A673 (cell line): ENCODE measurements at places on chromosomes 4 and X. TPM values are rescaled to one million over a fixed set of nuclear protein-coding genes. Genes with fewer than 3 reads are reported as not detected.

HELT gene
- total RNA-seq: not detected in 2 replicates

GRCh38 chr4:118676128-118676527 lies 9.1 kb upstream of the METTL14 start:
- DNase-seq: no peak

CSN1S1 gene
- total RNA-seq: not detected in 2 replicates

DNA sequence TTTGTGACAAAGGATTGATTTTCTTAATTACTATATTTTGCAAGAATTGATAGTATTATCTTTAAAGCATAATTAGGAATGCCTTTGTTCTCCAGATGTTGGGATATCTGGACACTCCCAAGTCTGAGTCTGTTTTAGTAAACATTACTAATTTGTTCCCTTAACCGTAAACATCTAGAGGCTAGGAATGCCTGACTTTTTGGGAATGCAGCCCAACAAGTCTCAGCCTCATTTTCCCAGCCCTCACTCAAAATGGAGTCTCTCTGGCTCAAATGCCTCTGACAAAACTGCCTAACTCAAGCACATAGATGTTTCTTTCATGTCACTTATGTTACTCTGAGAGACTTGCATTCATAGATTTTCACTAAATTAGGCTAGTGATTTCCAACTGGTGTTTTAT lies 297.0 kb upstream of the CLNK start:
- DNase-seq: no peak

TTC29 gene
- total RNA-seq: 0.21 and 0.33 TPM in 2 replicates

RNF128 gene
- total RNA-seq: not detected in 2 replicates

DNA sequence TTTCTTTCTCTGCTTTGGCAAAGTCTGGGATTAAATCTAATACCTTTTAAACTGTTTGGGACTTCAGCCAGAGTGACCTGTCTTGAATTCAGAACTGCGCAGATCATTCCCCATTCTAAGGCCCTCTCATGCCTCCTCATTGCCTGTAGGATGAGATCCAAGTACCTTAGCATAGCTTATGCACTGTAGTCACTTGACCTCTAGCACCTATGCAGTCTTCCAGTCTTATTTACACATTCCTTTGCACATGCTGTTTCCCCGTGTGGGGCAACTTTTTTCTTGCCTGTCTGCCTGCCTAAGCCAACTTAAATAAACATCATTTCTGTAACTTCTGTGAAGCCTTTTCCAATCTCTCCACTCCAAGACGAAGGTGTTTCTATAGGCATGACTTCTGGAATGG lies 68.4 kb downstream of the AR start:
- DNase-seq: no peak

CENPC gene
- 11.8 and 12.0 TPM in 2 replicates for total RNA-seq

- peak; percentile 90 for DNase-seq
Observed at GRCh38 chr4:156968479-156968984, 3.1 kb downstream of the PDGFC start.

DNA sequence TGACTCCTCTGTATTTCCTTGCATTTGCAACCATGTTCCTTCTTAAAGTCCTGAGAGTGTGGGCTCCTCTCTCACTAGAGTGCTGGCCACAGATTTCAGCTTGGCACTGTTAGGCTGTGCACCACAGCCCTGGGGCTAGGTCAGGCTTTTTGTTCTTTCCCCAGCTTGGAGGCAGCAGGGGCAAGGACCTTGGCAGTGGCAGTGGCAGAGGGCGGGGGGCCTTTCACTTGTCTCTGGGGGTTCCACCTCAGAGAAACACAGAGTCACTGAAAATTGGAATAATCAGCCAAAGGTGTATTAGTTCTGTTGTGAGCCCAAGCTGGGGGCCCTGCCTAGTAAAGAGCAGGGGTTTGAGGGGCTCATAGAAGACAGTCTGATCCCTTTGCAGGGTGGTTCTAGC lies 142.8 kb upstream of the CT83 start:
- DNase-seq: no peak

DNA sequence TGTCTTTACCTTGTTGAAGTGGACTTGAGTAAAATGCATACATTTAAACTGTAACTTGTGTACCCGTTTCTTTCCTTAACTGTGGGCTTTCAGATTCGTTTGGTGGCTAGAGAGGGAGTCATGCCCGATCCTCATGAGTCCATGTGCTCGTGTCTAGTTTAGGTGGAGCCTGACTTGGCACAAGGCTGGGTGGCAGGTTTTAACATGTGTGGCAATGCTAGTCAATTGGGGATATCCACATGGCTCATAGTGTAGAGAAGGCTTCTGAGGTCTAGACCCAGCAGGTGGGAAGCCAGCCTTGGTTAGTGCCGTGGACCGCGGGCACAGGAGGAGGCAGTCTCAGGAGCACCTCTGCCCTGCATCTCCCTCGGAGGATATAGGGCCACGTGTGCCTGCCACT lies 48.5 kb upstream of the CLCN4 start:
- DNase-seq: no peak

DNA sequence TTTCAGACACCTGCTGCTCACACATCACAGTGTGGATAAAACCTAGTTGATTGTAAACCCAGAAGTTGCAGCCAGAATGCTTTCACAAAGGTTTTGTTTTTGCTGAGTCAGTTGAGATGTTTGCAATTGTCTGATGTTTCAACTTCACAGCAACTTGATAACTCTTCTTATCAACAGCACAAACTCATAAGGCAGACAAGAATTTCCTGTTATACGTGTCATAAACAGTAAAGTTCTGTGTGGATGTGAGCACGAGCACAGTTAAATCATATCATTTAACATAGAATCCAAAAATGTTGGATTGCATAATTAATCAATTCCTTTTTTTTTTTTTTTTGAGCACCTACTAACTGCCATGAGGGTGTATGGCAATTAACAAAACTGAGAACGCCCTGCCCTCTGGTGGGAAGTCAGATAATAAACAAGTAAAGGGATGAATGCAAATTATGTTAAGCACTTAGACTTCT lies 512.2 kb downstream of the PDHA2 start:
- peak; percentile 22 for DNase-seq

SLC26A1 gene
- 0.22 and 0.30 TPM in 2 replicates for total RNA-seq

- no peak for DNase-seq
Observed at GRCh38 chr4:180571516-180572055, 1671.6 kb upstream of the TENM3 start.

DNA sequence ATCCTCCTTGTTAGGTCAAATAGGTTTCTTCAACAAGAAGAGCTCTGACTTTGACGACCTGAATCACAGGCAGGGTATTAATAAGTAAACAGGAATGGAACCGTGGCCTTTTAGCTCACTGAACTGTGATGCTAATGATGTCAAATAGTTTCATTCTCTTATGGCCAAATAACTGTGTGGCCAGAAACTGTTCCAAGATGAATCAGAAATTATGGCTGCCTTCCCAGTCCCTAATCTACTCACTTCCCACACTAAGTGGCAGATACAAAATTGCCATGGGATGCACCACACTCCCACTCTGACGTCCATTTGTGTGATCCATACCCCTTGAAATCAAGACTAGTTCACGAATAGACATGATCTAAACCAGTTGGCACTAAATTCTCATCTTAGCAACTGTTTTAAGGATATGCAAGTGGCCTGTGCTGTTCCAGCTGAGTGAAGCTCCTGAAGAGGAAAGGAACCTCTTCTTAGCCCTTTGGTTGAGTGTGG lies 455.4 kb downstream of the IL15 start:
- no peak for DNase-seq

CLDN34 gene
- total RNA-seq: 0.31 TPM in 1 of 2 replicates, not detected in the other

- no peak for DNase-seq
Observed at GRCh38 chrX:38982370-38982769, 181.1 kb downstream of the MID1IP1 start.

DNA sequence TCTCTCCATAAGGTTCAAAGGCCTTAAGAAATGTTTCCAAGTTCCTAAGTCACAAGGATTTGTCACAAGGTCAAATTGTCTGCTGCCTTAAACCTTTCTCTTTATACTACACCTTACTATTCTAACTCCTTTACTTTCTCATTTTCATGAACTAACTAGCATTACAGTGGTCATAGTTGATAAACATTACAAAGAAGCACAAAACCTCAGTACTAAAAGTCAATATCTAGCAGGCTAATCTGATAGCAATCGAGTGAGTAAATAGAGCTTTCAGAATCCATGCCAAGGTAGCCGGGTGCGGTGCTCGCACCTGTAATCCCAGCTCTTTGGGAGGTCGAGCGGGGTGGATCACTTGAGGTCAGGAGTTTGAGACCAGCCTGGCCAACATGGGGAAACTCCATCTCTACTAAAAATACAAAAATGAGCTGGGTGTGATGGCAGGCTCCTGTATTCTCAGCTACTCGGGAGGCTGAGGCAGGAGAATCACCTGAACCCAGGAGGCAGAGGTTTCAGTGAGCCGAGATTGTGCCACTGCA lies 510.0 kb downstream of the GBA3 start:
- no peak for DNase-seq

DNA sequence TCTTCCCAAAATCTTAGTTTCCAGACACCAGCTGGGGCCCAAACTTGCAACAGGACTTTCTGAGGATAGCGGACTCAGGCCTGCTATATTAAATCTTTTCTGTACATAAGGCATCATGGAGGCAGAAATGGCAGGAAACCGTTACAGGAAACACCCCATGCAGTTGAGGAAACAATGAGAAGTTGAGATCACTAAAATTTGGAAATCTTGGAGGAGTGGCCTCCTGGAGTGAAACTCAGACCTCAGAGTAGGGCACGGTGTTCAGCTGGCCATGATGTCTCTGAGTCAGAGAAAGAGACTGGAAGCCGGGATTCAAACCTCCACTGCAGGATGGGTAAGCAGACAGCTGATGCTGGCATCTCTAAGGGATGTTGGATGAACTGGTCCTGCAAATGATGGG lies 372.6 kb upstream of the CTSO start:
- DNase-seq: peak; percentile 63

GRCh38 chrX:130909469-130910136 lies 6.6 kb upstream of the ENOX2 start:
- DNase-seq: no peak

GRCh38 chrX:69759921-69760625 lies 144.2 kb downstream of the EDA start:
- DNase-seq: no peak

DNA sequence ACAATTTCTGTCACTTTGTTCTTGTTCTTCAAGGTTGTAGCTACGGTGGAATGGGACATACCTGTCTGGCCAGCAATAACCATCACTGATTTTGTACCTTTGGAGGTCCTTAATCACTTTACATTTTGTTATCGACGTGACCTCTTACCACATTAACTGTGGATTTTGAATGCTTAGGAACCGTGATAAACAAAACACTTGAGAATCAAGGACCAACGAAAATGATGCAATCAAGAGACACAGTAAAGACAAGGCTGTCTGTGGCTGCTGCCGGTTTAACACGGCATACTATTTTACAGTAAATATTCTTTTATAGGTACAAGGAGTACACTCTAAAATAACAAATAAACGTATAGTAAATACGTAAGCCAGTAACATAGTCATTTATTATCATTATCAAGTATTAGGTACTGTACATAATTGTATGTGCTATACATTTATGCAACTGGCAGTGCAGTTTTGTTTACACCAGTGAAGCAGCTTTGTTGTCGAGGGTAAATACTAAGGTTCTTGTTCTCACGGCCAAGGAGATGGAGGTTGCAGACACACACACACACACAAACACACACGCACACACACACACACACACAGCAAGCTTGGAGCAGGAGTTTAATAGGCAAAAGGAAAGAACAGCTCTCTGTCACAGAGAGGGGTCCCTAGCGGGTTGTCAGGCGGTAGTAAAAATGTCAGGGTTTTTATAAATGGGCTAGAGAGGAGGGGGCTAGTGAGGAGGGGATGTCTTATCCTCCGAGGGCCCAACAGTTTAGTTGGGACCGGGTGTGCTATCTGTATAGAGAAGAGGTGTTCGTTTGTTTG lies 194.7 kb upstream of the CXorf51B start:
- no peak for DNase-seq

GRCh38 chr4:4853921-4854648 lies 5.4 kb upstream of the MSX1 start:
- DNase-seq: no peak

DNA sequence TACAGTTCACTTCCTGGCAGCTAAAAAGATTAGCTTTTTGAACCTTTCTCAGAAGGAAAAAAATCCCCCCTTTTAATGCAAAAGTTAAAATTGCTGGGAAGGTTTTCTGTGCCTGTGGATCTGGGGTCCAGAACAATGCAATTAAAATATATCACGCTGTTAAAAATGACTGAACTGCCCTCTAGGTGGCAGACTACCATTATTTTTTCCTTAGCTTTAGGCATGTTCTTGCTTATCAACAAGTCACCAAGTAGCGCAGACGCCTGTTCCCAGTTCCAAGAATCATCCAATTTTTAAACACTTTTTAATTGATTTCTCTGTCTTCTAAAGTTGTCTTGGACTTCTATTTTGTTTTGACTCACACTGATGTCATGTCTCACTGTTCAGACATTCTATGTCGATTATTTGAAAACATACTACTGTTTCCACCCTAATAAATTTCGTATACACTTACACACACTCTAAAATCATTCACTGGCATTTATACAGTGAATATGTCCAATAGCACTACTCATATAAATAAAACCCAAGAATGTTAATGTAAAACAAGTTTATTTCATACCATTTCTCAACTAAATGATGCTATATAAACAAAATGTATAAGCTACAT lies 661.6 kb downstream of the RAPGEF2 start:
- DNase-seq: peak; percentile 92

SMR3B gene
- total RNA-seq: 1.7 and 2.0 TPM in 2 replicates

TREX2 gene
- 0.77 and 2.1 TPM in 2 replicates for total RNA-seq

ZFYVE28 gene
- total RNA-seq: 7.6 and 8.6 TPM in 2 replicates

DNA sequence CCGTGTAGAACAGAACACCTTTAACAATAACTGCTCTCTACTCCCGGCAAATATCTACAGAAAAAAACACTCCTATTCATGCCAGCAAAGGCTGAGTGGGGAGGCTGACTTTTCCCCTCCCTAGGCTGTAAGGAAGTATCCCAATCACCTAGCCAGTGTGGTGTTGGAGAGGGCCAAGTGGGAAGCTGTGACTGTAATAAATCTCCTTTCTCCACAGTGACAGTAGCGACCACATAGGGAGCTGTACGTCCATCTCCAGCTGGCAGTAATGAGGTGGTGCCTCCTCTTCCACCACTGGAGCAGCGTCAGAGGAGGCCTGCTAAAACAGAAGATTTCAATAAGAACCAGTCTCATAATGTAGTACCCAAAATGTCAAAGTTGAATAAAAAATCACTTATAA lies 47.9 kb upstream of the PLAC1 start:
- DNase-seq: no peak

NWD2 gene
- total RNA-seq: not detected in 2 replicates
